ENCODE measurements at places on chromosomes 5 and 9. TPM values are rescaled to one million over a fixed set of nuclear protein-coding genes. Genes with fewer than 3 reads are reported as not detected.

ZNF618 gene
- 6.8 TPM for polyA plus RNA-seq

TMEM250 gene
- polyA plus RNA-seq = 29.4 TPM

MYMK gene
- polyA plus RNA-seq = 0.87 TPM

FUT7 gene
- 0.24 TPM for polyA plus RNA-seq

ZBTB34 gene
- 6.2 TPM for polyA plus RNA-seq

DNA sequence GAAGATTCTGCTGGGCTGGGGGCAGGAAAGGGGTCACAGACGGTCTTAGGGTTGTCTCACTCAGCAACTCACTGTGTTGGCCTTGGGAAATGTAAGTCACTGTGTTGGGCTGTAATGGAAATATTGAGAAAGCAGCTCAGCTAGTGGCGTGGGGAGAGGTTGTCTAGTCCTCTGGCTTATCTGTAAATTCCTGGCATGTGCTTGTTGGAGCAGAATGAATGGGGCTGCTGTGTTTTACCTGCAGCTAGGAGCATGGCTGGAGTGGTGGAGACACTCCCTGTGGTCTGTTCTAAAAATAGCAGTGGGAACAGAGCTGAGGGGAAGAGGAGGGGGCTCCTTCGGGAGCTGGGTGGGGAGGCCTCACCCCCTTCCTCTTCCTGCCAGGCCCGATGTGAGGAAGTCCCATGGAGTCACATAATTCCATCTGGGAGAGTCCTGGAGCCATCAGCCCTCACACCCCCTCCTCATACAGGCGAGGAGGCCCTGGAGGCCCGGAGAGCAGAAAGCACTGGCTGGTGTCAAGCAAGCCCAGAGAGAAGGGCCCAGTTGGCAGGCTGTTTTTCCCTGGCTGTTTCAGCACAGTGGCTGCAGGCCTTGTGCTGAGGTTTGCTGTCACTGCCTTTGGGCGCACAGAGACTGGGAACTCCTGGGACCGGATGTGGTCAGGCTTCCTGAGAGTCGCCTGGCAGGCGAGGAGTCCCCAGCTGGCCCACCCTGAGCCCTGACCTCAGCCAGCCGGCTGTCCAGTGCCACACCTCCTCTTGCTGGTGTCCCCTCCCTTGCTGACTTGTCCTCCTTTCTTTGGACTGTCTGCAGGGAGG, 84.9 kb downstream of the RGS3 start:
- H3K4me1 ChIP-seq = peaks cover 41% of the 10 kb centered on the region
- H3K36me3 ChIP-seq = no peaks in the 10 kb centered on the region
- H3K27me3 ChIP-seq = no peaks in the 10 kb centered on the region
- DNase-seq = peak; percentile 79
- no peak overlapping the region for H3K4me3 ChIP-seq

DNA sequence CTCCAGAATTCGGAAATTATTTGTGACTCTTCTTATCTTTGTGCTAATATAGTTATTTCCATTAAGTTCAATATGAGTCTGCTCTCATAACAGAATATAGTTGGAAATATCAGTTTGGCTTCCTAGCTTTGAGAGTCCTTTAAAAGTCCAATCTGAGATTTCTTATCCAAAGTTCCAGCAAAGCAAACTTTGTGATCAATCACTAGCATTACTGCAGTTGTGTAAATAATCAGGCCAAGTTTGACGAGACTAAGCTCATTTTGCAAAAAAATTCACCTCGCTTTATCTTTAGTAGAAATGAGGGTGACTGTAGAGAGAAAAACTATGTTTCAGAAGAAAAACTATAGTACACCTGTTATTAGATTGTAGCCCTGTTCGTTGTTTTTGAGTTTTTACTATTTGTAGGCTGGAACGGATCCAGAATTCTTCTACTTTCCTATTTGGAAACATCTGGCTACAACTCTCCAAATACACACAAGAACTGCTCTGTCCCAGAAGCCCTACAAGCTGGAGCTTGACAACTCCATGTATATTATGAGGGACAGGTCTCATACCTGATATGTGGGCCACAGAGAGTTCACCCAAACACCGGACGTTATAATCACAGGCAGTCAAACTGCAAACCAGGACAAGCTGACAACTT, 47.8 kb downstream of the RAPGEF1 start:
- H3K4me3 ChIP-seq = no peak overlapping the region
- H3K4me1 ChIP-seq = peaks cover 9% of the 10 kb centered on the region
- no peaks in the 10 kb centered on the region for H3K27me3 ChIP-seq
- no peaks in the 10 kb centered on the region for H3K36me3 ChIP-seq
- H3K27ac ChIP-seq = no peak overlapping the region
- no peak for DNase-seq

GRCh38 chr9:92402826-92403745, 1.3 kb downstream of the OGN start:
- H3K27ac ChIP-seq = no peak overlapping the region
- peaks cover 9% of the 10 kb centered on the region for H3K4me1 ChIP-seq
- peak overlapping the region; percentile 1 for H3K4me3 ChIP-seq

DNA sequence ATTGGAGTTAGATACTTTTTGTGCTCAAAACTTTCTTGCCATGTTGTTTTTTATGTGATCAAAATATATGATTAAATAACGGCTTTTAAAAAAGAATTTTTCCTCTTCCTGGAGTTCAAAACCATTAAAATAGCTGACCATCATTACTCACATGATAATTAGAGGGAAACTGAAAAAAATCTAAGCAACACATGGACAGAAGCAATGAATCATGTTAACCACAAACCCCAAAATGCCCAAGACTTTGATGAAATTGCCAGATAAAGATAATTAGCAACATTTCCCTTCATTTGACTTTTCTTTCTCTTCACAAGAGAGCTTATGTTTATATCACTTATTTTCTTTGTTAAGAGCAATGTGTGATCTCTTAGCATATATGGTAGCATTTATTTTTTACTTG, 1294.2 kb downstream of the EFNA5 start:
- H3K36me3 ChIP-seq = no peaks in the 10 kb centered on the region
- no peak for DNase-seq
- H3K27ac ChIP-seq = no peak overlapping the region
- H3K4me1 ChIP-seq = no peaks in the 10 kb centered on the region

DNA sequence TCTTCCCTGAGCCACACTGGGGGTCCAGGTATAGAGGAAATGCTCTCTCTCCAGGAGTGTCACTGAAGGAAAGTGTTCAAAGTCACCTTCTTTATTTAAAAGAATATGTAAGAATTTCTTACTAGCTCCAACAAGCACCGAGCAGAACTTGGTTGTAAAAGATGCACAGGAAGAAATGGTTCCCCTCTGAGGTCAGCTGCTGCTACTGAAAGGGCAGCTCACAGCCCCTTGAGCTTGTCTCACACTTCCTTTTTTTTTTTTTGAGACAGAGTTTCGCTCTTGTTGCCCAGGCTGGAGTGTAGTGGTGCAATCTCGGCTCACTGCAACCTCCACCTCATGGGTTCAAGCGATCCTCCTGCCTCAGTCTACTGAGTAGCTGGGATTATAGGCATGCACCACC, 77.2 kb downstream of the PRRT1B start:
- H3K4me3 ChIP-seq = no peak overlapping the region
- no peak overlapping the region for H3K27ac ChIP-seq
- H3K27me3 ChIP-seq = no peaks in the 10 kb centered on the region
- no peaks in the 10 kb centered on the region for H3K4me1 ChIP-seq
- H3K36me3 ChIP-seq = peaks cover 3% of the 10 kb centered on the region
- no peak for DNase-seq

DNA sequence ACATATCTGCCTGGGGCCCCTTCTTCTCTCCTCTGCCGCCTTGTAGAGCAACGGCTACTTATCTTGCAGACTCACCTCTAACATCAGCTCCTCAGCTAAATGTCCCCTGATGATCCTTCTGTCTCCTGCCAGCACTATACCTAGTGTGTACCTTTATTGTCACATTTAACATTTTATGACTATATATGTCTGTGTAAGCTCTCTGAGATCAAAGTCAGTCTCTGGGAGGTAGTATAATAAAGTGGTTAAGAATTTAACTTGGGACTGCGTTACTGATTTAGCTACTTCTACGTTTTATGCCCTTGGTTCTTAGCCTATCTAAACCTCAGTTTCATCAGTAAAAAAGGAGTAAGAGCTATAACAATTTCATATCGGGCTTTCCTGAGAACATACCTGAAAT, 2.2 kb downstream of the TMED7 start:
- H3K27ac ChIP-seq = no peak overlapping the region
- no peaks in the 10 kb centered on the region for H3K36me3 ChIP-seq
- H3K27me3 ChIP-seq = no peaks in the 10 kb centered on the region
- H3K4me3 ChIP-seq = no peak overlapping the region

DNA sequence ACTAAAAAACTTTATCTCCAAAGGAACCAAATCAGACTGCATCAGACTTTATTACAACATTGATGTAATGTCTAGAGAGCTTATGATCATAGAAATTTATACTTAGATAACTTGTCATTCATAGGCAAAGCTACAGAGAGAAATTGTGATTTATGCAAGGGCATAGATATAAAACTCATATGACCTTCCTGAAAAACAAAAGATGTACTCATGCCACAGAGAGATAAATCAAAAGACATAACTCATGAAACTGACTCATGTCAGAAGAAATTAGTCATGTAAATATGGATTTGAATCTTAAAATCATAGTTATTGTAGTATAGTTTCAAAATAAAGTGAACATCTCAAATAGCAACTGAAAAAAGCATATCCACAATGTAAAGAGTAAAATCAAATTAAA, 186.2 kb downstream of the GABBR2 start:
- DNase-seq = no peak
- H3K27ac ChIP-seq = no peak overlapping the region
- no peaks in the 10 kb centered on the region for H3K27me3 ChIP-seq
- no peaks in the 10 kb centered on the region for H3K36me3 ChIP-seq

DNA sequence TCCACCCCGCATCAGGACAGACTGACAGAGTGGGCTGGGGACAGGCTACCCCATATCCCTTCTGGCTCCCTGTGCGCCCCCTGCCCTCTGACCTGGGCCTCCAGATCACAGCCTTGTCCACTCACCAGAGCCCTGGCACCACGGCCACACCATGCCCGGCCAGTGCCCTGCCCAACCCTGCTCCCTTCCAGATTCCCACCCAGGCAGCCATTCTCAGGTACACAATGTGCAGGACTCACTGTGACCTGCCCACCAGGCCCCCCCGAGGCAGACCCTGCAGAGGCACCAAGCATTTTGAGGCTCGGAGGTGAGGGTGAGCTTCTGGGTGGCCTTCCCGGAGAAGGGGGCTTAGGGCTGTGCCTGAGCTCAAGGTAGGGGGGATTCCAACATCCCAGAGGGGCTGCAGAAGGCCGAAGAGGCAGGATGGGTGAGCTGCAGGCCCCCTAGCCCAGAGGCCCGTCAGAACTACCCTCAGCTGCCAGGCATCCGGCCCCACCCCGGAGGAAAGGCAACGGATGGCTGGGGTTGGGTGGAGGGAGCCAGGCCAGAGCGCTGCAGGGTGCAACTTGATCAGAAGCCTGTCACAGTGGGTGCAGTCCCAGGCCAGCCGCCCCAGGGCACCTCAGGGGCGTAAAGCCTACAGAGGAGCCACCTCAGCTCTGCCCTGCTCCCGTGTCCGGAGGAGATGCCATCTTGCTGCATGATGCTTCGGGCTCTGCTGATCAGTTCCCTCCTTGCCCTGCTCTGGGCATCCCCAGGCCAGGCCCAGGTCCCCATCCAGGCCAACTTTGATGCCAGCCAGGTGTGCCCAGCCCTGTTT, at the start of gene LCNL1:
Gene LCNL1 (plus strand): TSS at position 762 of the 820 bp plus-strand sequence. CDS start 594 bp downstream, outside the sequence.
- no peak within 1 kb of the TSS for H3K4me3 ChIP-seq
- H3K27me3 ChIP-seq = no peaks in the 10 kb centered on the region
- H3K36me3 ChIP-seq = no peaks in the 10 kb centered on the region
- DNase-seq = no peak
- H3K4me1 ChIP-seq = peaks cover 33% of the 10 kb centered on the region
- H3K27ac ChIP-seq = peak within 1 kb of the TSS; percentile 24

DNA sequence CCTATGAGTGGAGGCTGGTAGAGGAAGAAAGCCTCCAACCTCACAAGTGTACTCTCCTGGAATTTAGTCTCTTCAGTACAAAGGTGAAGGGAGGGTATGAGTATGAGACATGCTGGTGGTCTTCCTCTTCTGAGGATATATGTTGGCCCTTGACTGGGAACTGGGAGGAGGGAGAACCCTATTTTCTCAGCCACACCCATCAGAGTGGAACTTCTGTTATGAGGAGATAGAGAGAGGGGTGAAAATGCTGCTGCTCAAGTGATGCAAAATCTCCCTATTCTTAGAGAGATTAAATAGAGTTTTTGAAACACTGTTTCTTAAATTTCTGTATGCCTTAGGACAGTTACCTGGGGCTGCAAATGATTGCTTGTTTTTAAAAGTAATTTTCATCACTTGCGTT, 203.4 kb upstream of the PRR16 start:
- no peaks in the 10 kb centered on the region for H3K36me3 ChIP-seq
- peaks cover 5% of the 10 kb centered on the region for H3K4me1 ChIP-seq
- no peak for DNase-seq
- no peaks in the 10 kb centered on the region for H3K27me3 ChIP-seq
- H3K27ac ChIP-seq = no peak overlapping the region

DNA sequence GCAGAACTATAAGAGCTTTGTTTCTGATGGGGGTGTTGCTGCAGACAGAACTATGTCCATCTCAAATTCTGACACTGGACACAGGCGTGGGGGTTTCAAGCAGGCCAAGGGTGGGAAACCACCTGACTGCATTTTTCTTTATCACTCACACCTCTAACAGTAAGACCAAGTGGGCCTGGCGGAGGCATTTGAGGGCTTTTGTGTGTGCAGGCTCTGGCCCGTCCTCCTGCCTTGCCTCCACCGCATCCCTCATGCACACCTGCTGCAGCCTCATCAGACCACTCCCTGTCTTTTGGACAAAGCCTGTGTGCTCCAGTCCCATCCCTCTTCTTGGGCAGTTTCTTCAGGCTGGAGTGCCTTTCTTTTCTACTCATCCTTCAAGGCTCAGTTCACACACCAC, 7.9 kb downstream of the OR13J1 start:
- no peaks in the 10 kb centered on the region for H3K4me1 ChIP-seq
- no peaks in the 10 kb centered on the region for H3K27me3 ChIP-seq
- no peaks in the 10 kb centered on the region for H3K36me3 ChIP-seq
- H3K4me3 ChIP-seq = no peak overlapping the region
- no peak for DNase-seq

DNA sequence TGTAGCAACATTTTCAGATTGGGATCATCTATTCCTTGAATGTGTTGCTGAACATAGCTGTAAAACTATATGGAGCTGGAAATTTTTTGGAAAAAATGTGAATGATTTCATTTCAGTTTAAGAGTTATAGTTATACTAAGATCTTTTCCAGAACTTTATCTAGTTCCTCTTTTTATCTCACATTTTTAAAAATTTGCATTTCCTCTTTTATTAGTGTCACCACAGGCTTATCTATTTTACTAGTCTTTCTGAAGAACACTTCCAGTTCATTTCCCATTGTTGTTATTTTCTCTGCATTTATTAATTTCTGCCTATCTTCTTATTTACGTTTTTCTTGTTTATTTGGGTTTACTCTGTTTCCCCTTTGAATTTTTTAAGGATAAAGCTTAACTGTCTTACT, 46.0 kb upstream of the FSTL4 start:
- no peaks in the 10 kb centered on the region for H3K27me3 ChIP-seq
- DNase-seq = no peak

- no peak overlapping the region for H3K27ac ChIP-seq
- no peak for DNase-seq
- peaks cover 10% of the 10 kb centered on the region for H3K4me1 ChIP-seq
- H3K27me3 ChIP-seq = no peaks in the 10 kb centered on the region
- H3K4me3 ChIP-seq = no peak overlapping the region
Observed at GRCh38 chr5:132296412-132297016, 2.3 kb downstream of the SLC22A4 start.

Measured in testis (tissue), 5 donors.